Immature natural killer cell (primary cell): ENCODE measurements at places on chromosomes 1 and 21.

DNA sequence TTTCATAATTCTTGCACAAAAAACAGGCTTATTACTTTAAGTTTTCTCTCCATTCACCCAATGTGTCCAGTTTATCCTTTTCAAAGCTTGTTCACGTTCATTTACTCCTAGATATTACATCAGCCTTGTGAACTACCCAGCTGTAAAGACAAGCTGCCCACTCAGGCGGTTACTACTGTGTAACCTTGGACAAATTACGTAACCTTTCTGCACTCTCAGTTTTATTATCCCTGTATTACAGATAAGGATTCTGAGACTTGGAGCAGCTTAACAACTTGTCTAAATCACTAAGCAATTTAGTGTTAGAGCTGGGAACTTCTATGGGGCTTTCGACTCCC is 20.5 kb upstream of the LPAR3 start:
- no peak for DNase-seq

DNA sequence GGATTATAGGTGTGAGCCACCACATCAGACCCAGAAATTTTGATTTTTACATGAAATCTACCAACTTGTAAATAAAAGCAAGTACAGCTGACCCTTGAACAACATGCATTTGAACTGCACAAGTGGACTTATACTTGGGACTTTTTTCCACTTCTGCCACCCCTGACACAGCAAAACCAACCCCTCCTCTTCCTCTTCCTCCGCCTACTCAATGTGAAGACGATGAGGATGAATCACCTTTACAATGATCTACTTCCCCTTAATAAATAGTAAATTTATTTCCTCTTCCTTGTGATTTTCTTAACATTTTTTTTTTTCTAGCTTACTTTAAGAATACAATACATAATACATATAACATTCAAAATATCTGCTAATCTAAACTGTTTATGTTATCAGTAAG is 17.5 kb upstream of the YRDC start:
- no peak for DNase-seq

DNA sequence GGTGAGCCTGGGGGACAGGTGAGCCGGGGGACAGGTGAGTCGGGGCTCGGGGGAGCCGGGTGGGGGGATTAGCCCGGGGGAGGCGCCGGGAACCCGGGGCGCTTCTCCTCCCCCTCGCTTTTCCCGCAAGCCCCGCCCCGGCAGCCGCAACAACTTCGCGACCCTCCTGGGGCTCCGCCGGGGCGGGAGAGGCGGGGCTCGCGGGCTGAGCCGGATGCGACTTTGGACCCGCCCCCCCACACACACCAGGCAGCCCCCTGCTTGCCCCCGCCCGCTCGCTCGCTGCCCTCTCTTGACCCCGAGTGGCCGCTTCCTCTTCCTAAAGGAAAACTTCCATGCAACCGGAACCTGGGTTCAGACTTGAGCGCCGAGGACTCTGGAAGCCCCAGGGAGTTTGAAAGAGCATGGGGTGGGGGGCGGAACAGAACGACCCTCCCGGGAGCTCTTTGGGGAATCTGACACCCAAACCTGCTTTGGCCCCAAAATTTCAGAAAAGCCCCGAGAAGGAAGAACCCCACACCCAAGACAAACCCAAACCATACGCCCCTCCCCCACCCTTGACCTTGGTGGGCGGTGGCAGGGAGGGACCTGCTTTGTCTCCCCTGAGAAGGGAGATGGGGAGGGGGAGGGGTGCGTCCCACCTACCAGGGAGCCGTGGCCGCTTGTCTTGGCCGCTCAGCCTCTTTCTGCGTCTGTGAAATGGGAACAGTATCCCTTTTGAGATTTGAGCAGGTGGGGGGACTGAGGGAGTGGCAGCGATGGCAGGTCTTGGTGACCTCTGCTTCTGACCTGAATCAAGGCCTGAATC is 550 bp downstream of the ARHGEF16 start:
- no peak for DNase-seq

DNA sequence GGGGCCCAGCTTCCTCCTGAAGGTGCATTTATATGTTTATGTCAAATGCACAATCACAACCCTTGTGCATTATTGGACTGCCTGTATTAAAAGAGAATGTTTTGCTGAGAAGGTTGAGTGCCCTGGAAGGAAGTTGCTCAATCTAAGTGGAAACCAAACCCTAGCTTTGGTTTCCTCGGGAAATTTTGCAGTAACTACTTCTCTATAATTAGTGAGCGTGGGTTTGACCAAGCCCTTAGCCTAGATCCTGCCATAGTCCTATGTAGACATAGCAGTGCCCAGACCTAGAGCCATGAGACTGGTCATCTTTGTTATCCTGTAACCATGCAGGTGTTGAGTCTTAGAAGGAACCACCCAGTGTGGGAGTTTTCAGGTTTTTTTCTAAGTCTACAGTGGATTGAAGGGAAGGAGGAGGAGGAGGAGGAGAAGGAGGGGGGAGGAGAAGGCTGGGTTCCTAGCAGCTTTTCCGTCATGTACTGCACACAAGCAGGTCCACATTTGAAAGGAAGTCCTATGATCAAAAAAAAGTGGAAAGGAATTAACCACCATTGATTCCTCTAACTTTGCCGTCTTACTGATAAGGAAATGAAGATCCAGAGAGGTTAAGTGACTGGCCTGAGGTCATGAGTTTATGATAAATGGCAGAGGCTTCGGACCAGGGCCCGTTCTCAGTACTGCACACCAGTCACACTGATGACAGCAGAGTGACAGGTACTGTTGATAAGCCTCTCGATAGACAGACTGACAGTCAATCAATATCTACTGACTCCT is 72.2 kb upstream of the LYST start:
- DNase-seq, result no peak

DNA sequence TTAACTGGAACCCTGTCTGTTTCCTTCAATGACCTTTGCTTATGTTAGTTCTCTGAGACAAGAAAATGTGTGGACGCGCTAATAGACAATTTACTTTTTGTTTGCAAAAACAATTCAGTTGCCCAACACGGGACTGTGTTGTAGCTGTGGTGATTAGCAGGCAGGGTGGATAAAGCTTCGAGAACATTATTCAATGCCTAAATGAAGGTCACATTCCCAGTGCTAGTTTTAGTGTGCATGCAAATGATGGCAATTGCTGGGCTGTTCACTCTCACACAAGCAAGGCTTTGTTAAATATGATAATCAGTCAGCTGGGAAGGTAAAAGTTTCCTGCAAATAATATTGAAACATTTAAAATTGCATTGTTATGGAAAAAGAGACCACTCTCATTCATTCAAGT is 188.4 kb downstream of the BACH1 start:
- DNase-seq, result no peak

DNA sequence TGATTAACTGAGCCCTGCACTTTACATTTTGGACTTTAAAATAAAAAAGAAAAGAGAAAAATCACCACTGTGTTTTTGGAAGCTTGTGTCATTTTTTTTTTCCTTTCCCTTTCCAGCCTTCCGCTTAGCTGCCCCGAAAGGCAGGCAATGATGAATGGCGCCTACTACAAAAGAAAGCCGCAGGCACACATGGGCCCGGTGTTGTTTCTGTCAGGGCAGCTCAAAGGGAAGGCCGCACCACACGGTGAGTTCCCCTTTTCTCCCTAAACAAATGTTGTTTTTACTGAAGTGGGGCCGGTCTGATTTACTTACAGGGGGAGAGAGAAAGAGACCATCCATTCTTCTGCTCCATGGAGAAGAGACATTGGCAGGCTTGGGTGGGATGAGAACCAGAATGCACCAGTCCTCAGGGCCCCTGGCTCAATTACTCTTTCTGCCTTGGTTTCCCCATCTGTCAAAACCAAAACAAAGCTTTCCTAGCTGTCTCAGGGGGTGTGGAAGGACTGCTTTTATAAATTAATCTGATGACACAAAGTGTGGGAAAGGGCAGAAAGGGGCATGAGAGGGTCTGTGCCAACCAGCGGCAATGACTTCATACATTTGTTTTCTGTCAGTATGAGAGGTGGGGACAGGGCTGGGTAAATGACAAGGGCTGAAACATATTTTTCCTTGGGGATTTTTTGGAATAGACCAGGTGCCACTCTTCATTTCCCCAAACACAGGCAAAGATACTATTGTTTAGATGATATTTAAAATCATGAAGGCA is 91.4 kb upstream of the PLXNA2 start:
- DNase-seq, result no peak
